IMR-90 (cell line): ENCODE measurements at places on chromosomes 11 and 22. TPM values are rescaled to one million over a fixed set of nuclear protein-coding genes. Genes with fewer than 3 reads are reported as not detected.

MMP8 gene
- total RNA-seq, result under 0.01 and 0.18 TPM in 2 replicates

LGR4 gene
- total RNA-seq, result 6.8 and 8.1 TPM in 2 replicates

FBXO3 gene
- 51.1 and 65.3 TPM in 2 replicates for total RNA-seq

ACTN3 gene
- under 0.01 TPM in 2 replicates for total RNA-seq

OR52H1 gene
- total RNA-seq, result 0.18 and 0.28 TPM in 2 replicates

OVCH2 gene
- under 0.01 TPM in 1 of 2 replicates, not detected in the other for total RNA-seq

SMC1B gene
- not detected in 2 replicates for total RNA-seq

CFAP300 gene
- total RNA-seq, result 0.90 and 1.9 TPM in 2 replicates

KCNC1 gene
- not detected in 2 replicates for total RNA-seq

MRGPRX3 gene
- not detected in 2 replicates for total RNA-seq

KCNE3 gene
- under 0.01 and 0.18 TPM in 2 replicates for total RNA-seq
